ENCODE measurements at places on chromosomes 5 and 9.
A peak's percentile ranks its signal among the peaks of the same experiment; 100 is the strongest.

GRCh38 chr5:120365656-120366446 lies 98.2 kb upstream of the PRR16 start:
- H3K27me3 ChIP-seq: no peaks in the 10 kb centered on the region
- peaks cover 12% of the 10 kb centered on the region for H3K4me1 ChIP-seq
- H3K27ac ChIP-seq: no peak overlapping the region
- no peak overlapping the region for H3K4me3 ChIP-seq

- H3K36me3 ChIP-seq: no peaks in the 10 kb centered on the region
- no peak overlapping the region for H3K27ac ChIP-seq
- H3K4me1 ChIP-seq: peaks cover 25% of the 10 kb centered on the region
- H3K27me3 ChIP-seq: no peaks in the 10 kb centered on the region
These were observed 179.6 kb downstream of the GNAQ start for GRCh38 chr9:77851882-77852595.

DNA sequence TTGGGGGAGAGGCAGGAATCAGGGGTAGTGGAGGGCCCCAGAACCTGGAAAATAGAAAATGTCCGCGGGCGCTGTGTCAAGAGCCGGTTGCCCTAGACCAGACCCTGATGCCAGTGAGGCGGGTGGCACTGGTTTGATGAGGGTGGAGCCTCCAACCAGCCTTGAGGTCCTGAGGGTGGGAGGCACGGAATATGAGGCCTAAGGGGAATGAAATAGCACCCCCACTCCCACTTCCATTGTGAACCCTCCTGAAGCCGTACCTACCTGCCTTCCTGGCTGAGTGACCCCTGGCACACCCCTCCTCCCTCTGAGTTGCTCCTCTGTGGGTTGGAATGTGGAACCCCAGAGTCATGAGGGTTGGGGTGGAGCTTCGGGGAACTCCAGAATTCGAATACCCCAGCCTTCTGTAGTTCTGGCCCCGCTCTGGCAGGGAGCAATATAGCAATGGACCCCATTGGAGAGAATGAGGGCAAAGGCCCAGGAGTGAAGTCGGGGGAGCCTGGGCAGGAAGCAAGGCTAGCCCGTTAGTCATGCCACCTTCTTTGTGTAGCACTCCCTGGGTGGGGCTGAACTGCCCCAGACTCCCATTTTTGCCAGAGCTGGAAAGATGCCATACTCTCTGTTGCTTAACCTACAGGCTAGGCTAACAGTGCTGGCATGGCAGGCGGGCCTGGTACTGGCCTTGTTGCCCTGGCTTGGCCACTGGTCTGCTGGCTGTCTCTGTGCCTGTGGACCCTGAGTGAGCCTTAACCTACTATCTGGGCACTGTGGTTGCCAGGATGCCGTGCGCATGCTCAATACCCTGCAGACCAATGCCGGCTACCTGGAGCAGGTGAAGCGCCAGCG lies 1.0 kb downstream of the FPGS start:
- DNase-seq: peak; percentile 86
- H3K4me1 ChIP-seq: peaks cover 41% of the 10 kb centered on the region
- H3K27me3 ChIP-seq: no peaks in the 10 kb centered on the region
- H3K36me3 ChIP-seq: peaks cover 19% of the 10 kb centered on the region
- H3K4me3 ChIP-seq: peak overlapping the region; percentile 86

DNA sequence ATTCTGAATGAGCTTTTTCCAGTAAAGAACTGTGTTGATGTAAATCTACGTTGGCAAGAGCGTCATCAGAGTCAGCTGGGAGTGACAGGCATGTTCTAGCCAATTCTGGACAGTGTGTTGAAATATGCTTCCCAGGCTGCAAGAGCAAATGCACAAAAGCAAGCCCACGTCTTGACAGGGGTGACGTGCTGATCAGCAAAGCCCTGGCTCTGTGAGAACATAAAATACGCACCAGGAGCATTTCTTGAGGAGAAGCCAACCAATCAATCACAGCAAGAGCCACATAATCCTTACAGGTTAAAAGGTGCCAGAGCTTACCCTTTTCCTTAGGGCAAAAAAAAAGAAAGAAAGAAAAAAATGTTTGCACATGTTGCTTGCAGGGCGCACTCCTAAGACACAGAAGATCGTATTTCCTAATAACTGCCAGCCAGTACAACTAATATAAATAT lies 148.1 kb downstream of the PDE4D start:
- no peak for DNase-seq
- H3K27me3 ChIP-seq: no peaks in the 10 kb centered on the region
- H3K27ac ChIP-seq: peak overlapping the region; percentile 41
- H3K4me3 ChIP-seq: no peak overlapping the region
- H3K4me1 ChIP-seq: peaks cover 36% of the 10 kb centered on the region

DNA sequence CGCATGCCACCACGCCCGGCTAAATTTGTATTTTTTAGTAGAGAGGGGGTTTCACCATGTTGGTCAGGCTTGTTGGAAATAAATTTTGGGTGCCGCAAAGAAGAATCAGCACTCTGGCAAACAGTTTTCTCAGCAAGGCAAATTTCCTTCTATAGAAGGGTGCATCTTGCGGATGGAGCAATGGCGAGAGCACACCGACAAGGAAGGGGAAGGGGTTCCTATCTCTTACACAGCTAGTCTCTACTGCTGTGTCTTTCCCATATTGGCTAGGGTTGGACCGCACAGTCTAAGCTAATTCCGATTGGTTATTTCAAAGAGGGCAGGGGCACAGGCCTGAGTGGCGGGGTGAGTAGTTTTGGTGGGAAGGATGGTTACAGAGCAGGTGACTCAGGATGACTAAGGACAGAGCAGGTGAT lies 707 bp downstream of the GTF3C5 start:
- H3K4me3 ChIP-seq: peak overlapping the region; percentile 76
- H3K36me3 ChIP-seq: 0 out of 2 replicates have a peak, but pooled peaks cover 12% of the 10 kb centered on the region
- peak; percentile 5 for DNase-seq
- peaks cover 25% of the 10 kb centered on the region for H3K4me1 ChIP-seq

DNA sequence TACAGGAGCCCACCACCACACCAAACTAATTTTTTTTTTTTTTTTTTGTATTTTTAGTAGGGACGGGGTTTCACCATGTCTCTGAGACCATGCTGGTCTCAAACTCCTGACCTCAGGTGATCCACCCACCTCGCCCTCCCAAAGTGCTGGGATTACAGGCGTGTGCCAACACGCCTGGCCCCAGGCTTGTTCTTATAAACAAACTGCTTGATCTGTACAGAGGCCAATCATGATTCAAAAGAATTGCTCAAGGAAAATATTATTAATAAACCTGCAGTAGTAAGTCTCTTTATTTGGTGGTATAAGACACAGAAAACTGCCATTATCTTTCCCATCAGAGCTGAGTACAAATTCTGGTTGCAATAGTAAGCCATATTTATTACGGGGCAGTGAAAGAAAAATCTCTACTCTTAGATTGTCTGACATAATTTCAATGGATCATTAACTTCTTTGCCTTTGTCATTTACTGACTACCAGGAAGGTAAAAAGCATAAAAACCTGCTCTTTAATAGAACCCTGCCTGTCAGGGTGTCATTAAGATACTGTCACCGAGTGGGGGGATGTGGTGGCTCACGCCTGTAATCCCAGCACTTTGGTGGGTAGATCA lies 33.3 kb downstream of the RASEF start:
- no peak overlapping the region for H3K4me3 ChIP-seq
- H3K27me3 ChIP-seq: no peaks in the 10 kb centered on the region
- DNase-seq: no peak
- no peaks in the 10 kb centered on the region for H3K36me3 ChIP-seq

- H3K4me1 ChIP-seq: no peaks in the 10 kb centered on the region
- peaks cover 98% of the 10 kb centered on the region for H3K27me3 ChIP-seq
- no peaks in the 10 kb centered on the region for H3K36me3 ChIP-seq
- H3K27ac ChIP-seq: no peak overlapping the region
These were observed 16.4 kb downstream of the SLC6A18 start for GRCh38 chr5:1241509-1242080.

- H3K36me3 ChIP-seq: no peaks in the 10 kb centered on the region
- no peaks in the 10 kb centered on the region for H3K27me3 ChIP-seq
- H3K27ac ChIP-seq: no peak overlapping the region
- no peak for DNase-seq
- H3K4me3 ChIP-seq: no peak overlapping the region
These were observed 488.5 kb downstream of the NR2F1-AS1 start for GRCh38 chr5:93092349-93093105.

- DNase-seq: no peak
- no peaks in the 10 kb centered on the region for H3K4me1 ChIP-seq
- no peaks in the 10 kb centered on the region for H3K36me3 ChIP-seq
- H3K4me3 ChIP-seq: no peak overlapping the region
- no peak overlapping the region for H3K27ac ChIP-seq
These were observed 9.8 kb upstream of the OLFM1 start for GRCh38 chr9:135077497-135078200.

- H3K36me3 ChIP-seq: no peaks in the 10 kb centered on the region
- no peak overlapping the region for H3K4me3 ChIP-seq
- DNase-seq: no peak
- H3K27ac ChIP-seq: no peak overlapping the region
These were observed 94.9 kb upstream of the NREP start for GRCh38 chr5:111851631-111852548.

DNA sequence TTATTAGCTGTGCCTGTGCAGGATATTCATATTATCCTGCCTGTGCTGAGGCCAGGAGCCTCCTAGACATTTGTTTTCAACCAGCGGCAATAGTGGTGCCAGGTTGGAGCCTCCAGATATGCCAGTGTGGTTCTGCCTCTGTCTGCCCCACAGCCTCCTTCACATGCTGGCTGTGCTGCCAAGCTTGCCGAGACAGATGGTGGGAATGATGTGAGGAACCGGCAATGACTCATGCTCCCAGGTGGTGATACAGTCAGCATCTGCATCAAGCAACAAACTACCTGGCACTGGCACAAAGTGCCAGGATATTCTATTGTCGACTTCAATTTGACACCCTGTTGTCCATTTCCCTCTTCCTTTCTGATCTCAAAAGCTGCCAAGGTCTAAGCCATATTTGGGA lies 285.7 kb downstream of the CHSY3 start:
- no peaks in the 10 kb centered on the region for H3K27me3 ChIP-seq
- H3K4me3 ChIP-seq: no peak overlapping the region
- DNase-seq: no peak
- H3K36me3 ChIP-seq: no peaks in the 10 kb centered on the region
- no peaks in the 10 kb centered on the region for H3K4me1 ChIP-seq
- H3K27ac ChIP-seq: no peak overlapping the region

- no peak overlapping the region for H3K4me3 ChIP-seq
- H3K4me1 ChIP-seq: no peaks in the 10 kb centered on the region
- H3K27ac ChIP-seq: no peak overlapping the region
- H3K27me3 ChIP-seq: no peaks in the 10 kb centered on the region
These were observed 7.6 kb downstream of the HDHD3 start for GRCh38 chr9:113368982-113369854.

DNA sequence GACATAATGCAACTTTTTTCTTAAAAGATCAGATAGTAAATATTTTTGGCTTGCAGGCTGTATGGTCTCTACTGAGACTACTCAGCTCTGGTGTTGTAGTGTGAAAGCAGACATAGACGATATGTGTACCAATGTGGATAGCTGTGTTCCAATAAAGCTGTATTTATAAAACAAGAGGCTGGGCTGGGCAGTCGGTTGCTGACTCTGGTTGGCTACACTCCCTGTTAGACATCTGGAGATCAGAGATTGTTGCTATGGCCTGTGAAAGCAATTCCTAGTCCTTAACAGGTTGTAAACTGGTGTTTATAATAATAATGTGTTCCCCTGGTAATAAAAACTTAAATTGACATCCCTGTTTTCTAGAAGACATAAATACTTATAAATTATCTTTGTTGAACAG lies 24.4 kb upstream of the SCAMP1 start:
- no peaks in the 10 kb centered on the region for H3K36me3 ChIP-seq
- no peak overlapping the region for H3K27ac ChIP-seq
- H3K27me3 ChIP-seq: no peaks in the 10 kb centered on the region

DNA sequence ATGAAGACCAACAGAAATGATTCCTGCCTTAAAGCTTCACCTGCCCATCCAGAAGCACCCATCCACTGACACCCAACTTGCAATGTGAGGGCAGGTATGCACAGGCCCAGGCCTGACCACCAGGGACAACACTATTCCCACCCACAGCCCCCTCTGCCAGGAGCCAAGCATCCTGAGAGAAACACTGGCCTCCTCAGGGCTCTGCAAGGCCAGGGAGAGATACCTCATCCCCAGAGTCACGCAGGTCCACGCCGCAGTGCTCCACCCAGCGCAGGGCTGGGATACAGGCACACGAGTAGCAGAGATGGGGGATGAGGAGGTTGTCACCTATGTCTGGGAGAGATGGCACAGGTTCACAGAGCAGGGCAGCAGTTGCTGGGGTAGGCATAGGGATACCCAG lies 99.4 kb downstream of the PSD2 start:
- H3K4me3 ChIP-seq: no peak overlapping the region
- H3K4me1 ChIP-seq: no peaks in the 10 kb centered on the region
- DNase-seq: no peak
- no peaks in the 10 kb centered on the region for H3K36me3 ChIP-seq

GRCh38 chr5:95417971-95418370 lies 26.8 kb downstream of the FAM81B start:
- no peak overlapping the region for H3K27ac ChIP-seq
- no peak for DNase-seq
- H3K4me3 ChIP-seq: no peak overlapping the region
- H3K27me3 ChIP-seq: no peaks in the 10 kb centered on the region
- no peaks in the 10 kb centered on the region for H3K4me1 ChIP-seq
- H3K36me3 ChIP-seq: no peaks in the 10 kb centered on the region

DNA sequence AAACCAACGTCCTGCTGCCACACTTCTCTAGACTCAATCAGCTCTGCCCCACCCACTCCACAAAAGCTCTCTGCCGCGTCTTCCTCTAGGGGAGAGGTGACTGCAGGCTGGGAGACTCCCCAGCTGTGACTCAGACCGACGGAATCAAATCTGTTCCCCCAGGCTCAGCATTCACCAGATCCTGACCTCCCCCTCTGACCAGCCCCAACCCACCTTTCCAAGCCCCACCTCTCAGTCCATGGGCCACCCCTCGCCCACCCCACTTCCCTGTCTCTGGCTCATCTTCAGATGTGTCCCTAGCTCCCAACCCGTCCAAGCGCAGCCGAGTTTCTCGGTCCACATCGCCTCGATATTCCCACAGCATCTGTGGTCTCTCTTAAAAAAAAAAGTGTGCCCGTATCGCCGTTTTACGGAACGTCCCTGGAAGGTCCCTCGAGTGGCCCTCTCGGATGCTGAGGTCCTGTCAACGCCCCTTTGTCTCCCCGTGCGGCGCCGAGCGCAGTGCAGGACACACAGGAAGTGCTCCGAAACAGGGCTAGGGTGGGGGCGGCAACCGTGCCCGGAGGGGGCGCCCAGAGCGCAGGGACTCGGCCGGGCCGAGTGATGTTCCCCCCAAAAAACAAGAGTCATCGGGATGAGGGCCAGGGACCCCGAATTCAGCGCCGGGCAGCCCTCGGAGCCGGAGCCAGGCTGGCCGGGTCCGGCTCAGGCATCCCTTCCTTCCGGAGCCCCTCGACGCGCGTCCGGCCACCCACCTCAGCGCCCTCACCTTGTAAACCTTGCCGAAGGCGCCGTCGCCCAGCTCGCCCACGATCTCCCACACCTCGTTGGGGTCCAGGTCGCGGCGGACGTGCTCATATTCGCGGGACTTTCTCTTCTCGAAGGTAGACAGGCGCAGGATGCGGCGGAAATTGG lies 649 bp downstream of the STK10 start:
- H3K4me3 ChIP-seq: peak overlapping the region; percentile 67
- H3K4me1 ChIP-seq: peaks cover 21% of the 10 kb centered on the region
- H3K27ac ChIP-seq: peak overlapping the region; percentile 65
- DNase-seq: peak; percentile 74
- H3K27me3 ChIP-seq: no peaks in the 10 kb centered on the region

Data from PC-9 (cell line).